ENCODE measurements at places on chromosomes 6 and 20. TPM values are rescaled to one million over a fixed set of nuclear protein-coding genes. Genes with fewer than 3 reads are reported as not detected.

COL9A3 gene
- not detected for polyA plus RNA-seq

VSX1 gene
- polyA plus RNA-seq = not detected

LBP gene
- polyA plus RNA-seq = not detected

PRDM1 gene
- polyA plus RNA-seq = 97.0 TPM

Measured in CD4-positive, alpha-beta memory T cell (primary cell).